M059J (cell line): ENCODE measurements at places on chromosomes 12 and 14.

DNA sequence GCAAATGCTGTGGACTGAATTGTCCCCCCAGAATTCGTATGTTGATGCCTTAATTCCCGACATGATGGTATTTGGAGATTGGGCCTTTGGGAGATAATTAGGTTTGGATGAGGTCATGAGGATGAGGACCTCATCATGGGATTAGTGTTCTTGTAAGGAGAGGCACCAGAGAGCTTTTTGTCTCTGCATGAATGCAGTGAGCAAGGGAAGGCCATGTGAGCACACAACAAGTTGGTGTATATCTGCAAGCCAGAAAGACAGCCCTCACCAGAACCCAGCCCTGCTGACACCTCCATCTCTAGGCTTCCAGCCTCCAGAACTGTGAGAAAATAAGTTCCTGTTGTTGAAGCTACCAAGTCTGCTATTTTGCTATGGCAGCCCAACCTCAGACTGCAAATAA lies 51.9 kb upstream of the SMCO2 start:
- DNase-seq: no peak

GRCh38 chr12:25993901-25994651 lies 35.6 kb downstream of the RASSF8 start:
- DNase-seq: peak; percentile 96

- DNase-seq: no peak
Observed at GRCh38 chr14:20789230-20789813, 8.3 kb downstream of the RNASE6 start.

DNA sequence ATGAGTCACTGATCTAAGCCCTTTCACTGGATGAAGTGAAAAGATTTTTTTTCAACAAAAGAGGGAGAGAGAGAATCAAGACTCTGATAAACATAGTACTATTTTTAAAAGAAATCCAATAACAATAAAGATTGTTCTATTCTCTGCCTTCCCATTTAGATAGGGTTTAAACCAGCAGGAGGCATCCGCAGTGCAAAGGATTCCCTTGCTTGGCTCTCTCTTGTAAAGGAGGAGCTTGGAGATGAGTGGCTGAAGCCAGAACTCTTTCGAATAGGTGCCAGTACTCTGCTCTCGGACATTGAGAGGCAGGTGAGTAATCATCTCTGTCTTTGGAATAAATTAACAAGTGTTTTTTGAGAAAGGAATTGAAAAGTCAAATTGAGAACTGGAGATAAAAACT lies 124.9 kb downstream of the DERA start:
- no peak for DNase-seq

GRCh38 chr14:68229423-68230100 lies 410.0 kb downstream of the RAD51B start:
- no peak for DNase-seq

- DNase-seq: no peak
Observed at GRCh38 chr12:27309995-27310315, 22.7 kb upstream of the BMAL2 start.
